ENCODE measurements at places on chromosomes 16 and 17.

DNA sequence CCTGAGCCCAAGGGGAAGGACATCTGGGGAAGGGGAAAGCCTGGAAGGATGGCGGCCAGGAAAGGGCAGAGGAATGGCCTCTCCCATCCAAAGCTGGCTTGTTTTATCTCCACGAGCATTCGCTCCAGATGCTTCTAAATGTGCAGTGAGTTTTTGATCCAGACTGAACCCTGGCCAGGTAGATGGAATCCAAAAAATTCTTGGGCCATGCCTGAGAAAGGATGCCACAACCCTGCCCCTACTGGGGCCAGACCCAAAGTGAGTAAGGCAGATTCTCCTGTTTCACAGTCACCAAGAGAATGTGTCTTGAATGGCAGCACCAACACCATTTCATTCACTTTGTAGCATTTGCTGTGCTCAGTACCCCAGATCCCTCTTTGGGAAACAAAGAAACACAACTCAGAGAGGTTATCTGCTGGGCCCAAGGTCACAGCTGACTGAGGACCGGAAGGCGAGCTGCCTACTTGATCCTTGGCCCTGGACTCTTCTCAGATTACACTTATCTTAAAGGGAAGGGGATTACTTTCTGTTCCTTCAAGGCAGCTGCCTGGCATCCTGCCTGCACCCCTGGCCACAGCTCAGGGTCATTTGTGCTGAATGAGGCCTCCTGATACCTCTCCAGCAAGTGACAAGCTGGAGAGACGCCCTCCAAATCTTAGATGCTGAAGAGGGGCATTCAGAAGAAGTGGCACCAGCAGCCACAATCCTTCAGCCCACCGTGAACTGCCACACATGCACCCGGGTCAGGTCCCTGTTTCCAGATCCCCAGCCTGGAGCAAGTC is 3.6 kb downstream of the LRRC75A start:
- no peak for DNase-seq

- no peak for DNase-seq
Measured at GRCh38 chr17:76371656-76372628, 12.5 kb upstream of the SPHK1 start.

- DNase-seq, result no peak
Measured at GRCh38 chr16:19005561-19006445, 22.1 kb downstream of the TMC7 start.

DNA sequence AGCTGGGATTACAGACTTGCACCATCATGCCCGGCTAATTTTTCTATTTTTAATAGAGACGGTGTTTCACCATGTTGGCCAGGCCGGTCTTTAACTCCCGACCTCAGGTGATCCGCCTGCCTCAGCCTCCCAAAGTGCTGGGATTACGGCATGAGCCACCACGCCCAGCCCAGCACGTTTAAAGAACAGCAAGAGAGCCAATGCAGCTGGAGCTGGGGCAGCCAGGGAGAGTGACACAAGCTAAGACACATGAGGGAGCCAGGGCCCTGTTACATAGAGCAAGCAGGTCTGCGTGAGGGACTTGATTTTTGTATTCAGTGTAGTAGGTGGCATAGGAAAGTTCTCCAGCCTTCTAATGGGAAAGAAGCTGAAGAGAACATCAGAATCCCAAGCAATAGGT is 21.7 kb upstream of the GOSR2 start:
- DNase-seq, result no peak

DNA sequence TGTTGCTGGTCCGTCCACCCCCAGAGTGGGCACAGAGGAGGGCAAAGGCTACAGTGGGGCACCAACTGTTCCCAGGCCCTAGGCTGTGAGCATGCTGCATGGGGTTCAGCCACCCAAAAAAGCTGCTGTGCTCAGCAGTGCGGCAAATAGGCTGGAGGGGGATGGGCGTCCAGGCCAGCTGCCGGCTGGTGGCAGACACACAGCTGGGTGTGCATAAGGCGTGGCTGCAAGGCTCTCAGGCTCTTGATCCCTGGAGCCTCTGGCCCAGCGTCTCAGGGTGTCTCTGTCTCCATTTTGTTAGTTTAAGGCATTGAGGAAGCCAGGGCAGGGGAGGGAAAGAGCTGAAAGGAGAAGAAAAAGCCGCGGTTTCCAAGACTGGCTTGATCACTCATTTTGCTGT is 8.8 kb downstream of the RPL19 start:
- no peak for DNase-seq
